ENCODE measurements at places on chromosomes 12 and 14. TPM values are rescaled to one million over a fixed set of nuclear protein-coding genes. Genes with fewer than 3 reads are reported as not detected.

CLEC4C gene
- total RNA-seq = not detected

FAM186B gene
- 0.29 TPM for total RNA-seq

MUCL1 gene
- total RNA-seq = not detected

RAD51B gene
- total RNA-seq = 23.0 TPM

APOF gene
- total RNA-seq = not detected

HHIPL1 gene
- total RNA-seq = 0.38 TPM

CLEC1B gene
- total RNA-seq = not detected

TSHR gene
- not detected for total RNA-seq

FAR2 gene
- 4.0 TPM for total RNA-seq

DDX55 gene
- total RNA-seq = 19.5 TPM

REM2 gene
- 0.40 TPM for total RNA-seq

GZMB gene
- total RNA-seq = not detected

GLIPR1L1 gene
- not detected for total RNA-seq

LRFN5 gene
- 0.33 TPM for total RNA-seq

SLCO1A2 gene
- not detected for total RNA-seq

SERPINA12 gene
- not detected for total RNA-seq

LRTM2 gene
- not detected for total RNA-seq

NRL gene
- total RNA-seq = 2.2 TPM

SCNN1A gene
- 202 TPM for total RNA-seq

LACRT gene
- not detected for total RNA-seq

HOXC9 gene
- total RNA-seq = 5.1 TPM

AQP2 gene
- not detected for total RNA-seq

WSCD2 gene
- 0.33 TPM for total RNA-seq

CPNE8 gene
- 23.4 TPM for total RNA-seq

IAPP gene
- total RNA-seq = not detected

PLEKHG7 gene
- not detected for total RNA-seq

OR6C2 gene
- not detected for total RNA-seq

RPL10L gene
- total RNA-seq = not detected

ALDH1L2 gene
- 61.7 TPM for total RNA-seq

REC8 gene
- total RNA-seq = 2.7 TPM

P2RX7 gene
- total RNA-seq = 0.17 TPM

TCP11L2 gene
- 18.3 TPM for total RNA-seq

TEX52 gene
- not detected for total RNA-seq

RAB21 gene
- 76.6 TPM for total RNA-seq

FITM1 gene
- total RNA-seq = 0.64 TPM

TAS2R31 gene
- total RNA-seq = 5.7 TPM

BMP4 gene
- total RNA-seq = 1.2 TPM

RNASE2 gene
- total RNA-seq = not detected

KRT77 gene
- total RNA-seq = under 0.01 TPM

FGF6 gene
- total RNA-seq = not detected

KLRG1 gene
- total RNA-seq = not detected

PPP1R36 gene
- total RNA-seq = 0.51 TPM

INHBE gene
- 1.0 TPM for total RNA-seq

PGF gene
- 24.9 TPM for total RNA-seq

MYF5 gene
- total RNA-seq = not detected

KRT71 gene
- not detected for total RNA-seq
